ENCODE measurements at places on chromosomes 16 and 17.

- no peaks in the 10 kb centered on the region for H3K36me3 ChIP-seq
- H3K27me3 ChIP-seq, result no peaks in the 10 kb centered on the region
- H3K4me1 ChIP-seq, result no peaks in the 10 kb centered on the region
- no peak overlapping the region for H3K4me3 ChIP-seq
Measured at GRCh38 chr17:65515512-65515911, 45.9 kb downstream of the AXIN2 start.

GRCh38 chr16:27218756-27219155 is 15.4 kb downstream of the KDM8 start:
- H3K27me3 ChIP-seq, result no peaks in the 10 kb centered on the region
- H3K27ac ChIP-seq, result no peak overlapping the region
- H3K4me3 ChIP-seq, result no peak overlapping the region
- no peaks in the 10 kb centered on the region for H3K36me3 ChIP-seq

- no peak overlapping the region for H3K27ac ChIP-seq
- no peak for DNase-seq
- peaks cover 9% of the 10 kb centered on the region for H3K4me1 ChIP-seq
- H3K36me3 ChIP-seq, result no peaks in the 10 kb centered on the region
- peaks cover 8% of the 10 kb centered on the region for H3K27me3 ChIP-seq
Measured at GRCh38 chr16:84367297-84367680, 1.0 kb upstream of the ATP2C2 start.

GRCh38 chr17:6047966-6048365 is 22.2 kb upstream of the WSCD1 start:
- H3K27ac ChIP-seq, result no peak overlapping the region
- DNase-seq, result no peak
- no peaks in the 10 kb centered on the region for H3K36me3 ChIP-seq
- H3K4me3 ChIP-seq, result no peak overlapping the region
- no peaks in the 10 kb centered on the region for H3K4me1 ChIP-seq
- H3K27me3 ChIP-seq, result no peaks in the 10 kb centered on the region

DNA sequence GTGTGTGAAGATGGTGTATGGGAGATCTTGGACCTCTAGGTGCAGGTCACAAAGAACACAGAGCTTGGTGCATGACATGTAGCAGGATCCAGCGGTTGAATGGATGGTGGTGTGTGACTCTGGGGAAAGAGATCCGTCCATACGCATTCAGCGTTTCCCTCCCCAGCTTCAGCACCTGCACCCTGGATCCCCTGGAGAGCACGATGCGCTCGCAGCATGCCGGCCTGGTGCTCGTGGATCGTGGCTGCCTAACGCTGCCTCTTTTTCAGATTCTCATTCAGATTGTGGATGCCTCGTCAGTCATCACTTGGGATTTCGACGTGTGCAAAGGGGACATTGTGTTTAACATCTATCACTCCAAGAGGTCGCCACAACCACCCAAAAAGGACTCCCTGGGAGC is 70.9 kb downstream of the SEC14L1 start:
- peaks cover 78% of the 10 kb centered on the region for H3K36me3 ChIP-seq
- no peak for DNase-seq
- no peak overlapping the region for H3K4me3 ChIP-seq
- H3K27me3 ChIP-seq, result no peaks in the 10 kb centered on the region
- H3K27ac ChIP-seq, result no peak overlapping the region

DNA sequence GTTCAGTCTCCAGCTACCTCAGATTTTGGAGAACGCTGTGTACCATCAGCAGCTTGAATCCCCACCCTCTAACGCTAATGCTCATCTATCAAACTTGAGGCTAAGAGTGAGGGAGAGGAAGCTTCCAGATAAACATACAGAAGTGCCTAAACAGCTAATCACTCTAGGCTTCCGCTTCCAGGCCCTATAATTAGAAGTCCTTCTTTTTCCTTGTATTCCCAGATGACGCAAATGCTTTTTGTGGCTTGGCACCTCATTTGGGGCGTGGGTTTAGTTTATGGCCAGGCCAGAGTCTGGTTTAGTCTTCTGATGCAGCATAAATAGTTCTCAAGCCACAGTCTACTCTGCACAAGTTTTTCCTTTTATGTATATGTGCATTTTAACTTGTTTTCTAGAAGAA is 263.4 kb downstream of the BCAS3 start:
- H3K4me3 ChIP-seq, result no peak overlapping the region
- no peaks in the 10 kb centered on the region for H3K36me3 ChIP-seq

- no peaks in the 10 kb centered on the region for H3K36me3 ChIP-seq
- H3K4me3 ChIP-seq, result no peak overlapping the region
- H3K27me3 ChIP-seq, result no peaks in the 10 kb centered on the region
- H3K27ac ChIP-seq, result no peak overlapping the region
- H3K4me1 ChIP-seq, result no peaks in the 10 kb centered on the region
Measured at GRCh38 chr16:82055117-82055516, 20.1 kb downstream of the HSD17B2 start.

DNA sequence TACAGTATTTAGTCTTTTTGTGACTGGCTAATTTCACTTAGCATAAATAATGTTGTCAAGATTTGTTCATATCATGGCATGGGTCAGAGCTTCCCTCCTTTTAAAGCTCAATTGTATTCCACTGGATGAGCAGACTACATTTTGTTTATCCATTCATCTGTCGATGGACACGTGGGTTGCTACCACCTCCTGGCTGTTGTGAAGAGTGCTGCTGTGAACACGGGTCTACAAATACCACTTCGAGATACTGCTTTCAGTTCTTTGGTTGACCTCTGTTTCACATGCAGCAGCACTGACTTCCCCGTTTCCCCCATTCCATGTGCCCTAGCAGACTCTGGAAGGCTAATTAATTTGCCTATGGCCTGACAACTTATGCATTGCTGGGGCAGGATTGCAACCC is 285.4 kb downstream of the SHISA9 start:
- H3K4me3 ChIP-seq, result no peak overlapping the region
- H3K27me3 ChIP-seq, result no peaks in the 10 kb centered on the region
- no peaks in the 10 kb centered on the region for H3K36me3 ChIP-seq

- no peak overlapping the region for H3K27ac ChIP-seq
- no peaks in the 10 kb centered on the region for H3K36me3 ChIP-seq
- no peak overlapping the region for H3K4me3 ChIP-seq
- peaks cover 10% of the 10 kb centered on the region for H3K4me1 ChIP-seq
- no peak for DNase-seq
- H3K27me3 ChIP-seq, result no peaks in the 10 kb centered on the region
Measured at GRCh38 chr17:43940630-43941029, 1.6 kb downstream of the PPY start.

DNA sequence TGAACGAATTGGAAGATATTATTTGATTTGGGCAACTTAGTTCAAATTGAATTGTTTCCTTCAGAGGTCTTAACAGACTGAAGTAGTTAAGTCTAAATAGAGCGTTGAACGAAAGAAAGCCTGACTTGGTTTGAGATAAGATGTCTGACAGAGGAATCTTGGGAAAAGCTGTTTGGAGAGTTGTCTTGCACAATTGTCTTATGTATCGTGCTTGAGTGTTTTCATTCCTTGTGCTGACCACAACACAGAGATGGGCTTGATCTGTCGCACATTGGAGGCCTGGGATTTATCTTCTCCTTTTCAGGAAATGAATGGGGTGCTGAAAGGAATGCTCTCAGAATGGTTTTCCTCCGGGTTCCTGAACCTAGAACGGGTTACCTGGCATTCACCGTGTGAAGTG is 7.8 kb downstream of the MLYCD start:
- peak overlapping the region; percentile 50 for H3K27ac ChIP-seq
- no peak overlapping the region for H3K4me3 ChIP-seq
- no peaks in the 10 kb centered on the region for H3K4me1 ChIP-seq
- peaks cover 42% of the 10 kb centered on the region for H3K36me3 ChIP-seq
- DNase-seq, result no peak

DNA sequence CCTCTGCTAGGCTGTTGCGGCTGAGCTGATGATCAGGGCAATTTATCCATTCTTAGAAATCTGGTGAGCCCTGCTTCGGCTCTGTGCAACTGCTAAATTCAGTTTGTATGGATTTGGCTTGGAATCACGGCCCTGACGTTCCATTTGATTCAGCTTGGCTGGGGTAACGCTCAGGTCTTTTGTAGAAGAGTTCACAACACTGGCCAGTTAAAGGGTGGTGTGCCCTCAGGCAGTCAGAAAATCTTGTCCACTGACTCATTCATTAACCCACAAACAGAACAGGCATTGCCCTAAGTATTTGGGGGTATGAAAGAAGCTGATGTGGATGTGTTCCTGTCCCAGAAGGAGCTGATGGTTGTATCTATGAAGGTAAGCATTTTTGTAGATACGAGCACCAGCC is 53.9 kb downstream of the GNAO1 start:
- H3K36me3 ChIP-seq, result no peaks in the 10 kb centered on the region
- H3K4me3 ChIP-seq, result no peak overlapping the region
- H3K4me1 ChIP-seq, result no peaks in the 10 kb centered on the region
- DNase-seq, result no peak
- H3K27me3 ChIP-seq, result no peaks in the 10 kb centered on the region
- H3K27ac ChIP-seq, result peak overlapping the region; percentile 69

DNA sequence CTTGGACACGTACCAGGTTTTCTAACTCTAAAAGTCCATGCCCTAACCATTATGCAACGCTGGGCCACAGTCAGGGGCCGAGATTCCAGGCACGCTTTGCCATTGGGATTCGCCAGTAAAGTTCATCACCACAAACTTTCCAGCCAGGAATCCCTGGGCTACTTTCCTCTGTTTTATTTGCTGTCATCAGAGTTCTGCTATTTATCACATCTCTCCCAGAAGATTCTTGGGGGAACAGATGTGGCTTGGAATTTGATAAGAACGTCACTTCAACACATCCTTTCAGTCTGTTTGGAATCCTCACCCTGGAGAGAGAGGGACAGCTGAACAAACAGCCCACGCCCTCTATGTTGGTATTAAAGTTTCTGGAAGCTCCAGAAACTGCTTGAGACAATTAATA is 109.6 kb upstream of the CACNG3 start:
- no peaks in the 10 kb centered on the region for H3K4me1 ChIP-seq
- H3K4me3 ChIP-seq, result no peak overlapping the region
- no peak for DNase-seq
- H3K27ac ChIP-seq, result peak overlapping the region; percentile 37

DNA sequence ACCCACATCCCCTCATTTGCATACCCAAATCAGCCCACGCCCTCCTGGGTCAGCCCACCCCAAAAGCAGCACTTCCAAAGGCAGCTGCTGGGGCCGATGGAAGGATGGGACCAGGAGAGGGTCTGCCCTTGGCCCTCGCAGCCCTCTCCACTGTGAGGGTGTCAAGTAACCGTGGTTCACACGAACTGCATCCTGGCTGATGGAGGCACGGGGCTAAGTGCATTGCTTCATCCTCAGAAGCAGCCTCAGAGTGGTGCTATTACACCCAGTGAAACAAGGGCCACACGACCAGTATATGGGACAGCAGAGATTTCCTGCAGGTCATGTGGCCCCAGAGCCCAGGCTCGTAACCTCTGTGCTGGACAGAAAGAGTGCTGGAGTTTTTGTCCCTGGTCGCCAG is 13.2 kb upstream of the ATP2A3 start:
- no peak overlapping the region for H3K4me3 ChIP-seq
- peak overlapping the region; percentile 43 for H3K27ac ChIP-seq
- H3K27me3 ChIP-seq, result no peaks in the 10 kb centered on the region
- H3K4me1 ChIP-seq, result peaks cover 21% of the 10 kb centered on the region
- no peaks in the 10 kb centered on the region for H3K36me3 ChIP-seq

- H3K4me1 ChIP-seq, result no peaks in the 10 kb centered on the region
- peak overlapping the region; percentile 34 for H3K27ac ChIP-seq
- no peaks in the 10 kb centered on the region for H3K27me3 ChIP-seq
- no peak overlapping the region for H3K4me3 ChIP-seq
- H3K36me3 ChIP-seq, result no peaks in the 10 kb centered on the region
Measured at GRCh38 chr17:1379930-1380313, 20.1 kb downstream of the YWHAE start.

DNA sequence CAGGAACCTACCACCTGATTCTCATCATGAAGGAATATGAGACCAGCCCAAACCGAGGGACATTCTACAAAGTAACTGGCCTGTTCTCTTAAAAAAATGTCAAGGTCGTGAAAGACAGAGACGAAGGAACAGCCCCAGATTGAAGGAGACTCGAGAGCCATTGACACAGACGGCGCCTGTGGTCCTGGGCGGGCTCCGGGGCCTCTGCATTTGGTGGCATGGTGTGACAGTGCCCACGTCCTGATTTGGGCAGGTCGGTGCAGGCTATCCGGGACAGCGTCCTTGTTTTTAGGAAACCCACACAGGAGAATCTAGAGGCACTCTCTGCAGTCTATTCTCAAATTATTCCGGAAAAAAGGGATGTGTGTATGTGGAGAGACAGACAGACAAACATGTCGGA is 64.1 kb downstream of the ADCY9 start:
- H3K4me3 ChIP-seq, result no peak overlapping the region
- DNase-seq, result peak; percentile 49
- H3K36me3 ChIP-seq, result no peaks in the 10 kb centered on the region
- H3K27me3 ChIP-seq, result no peaks in the 10 kb centered on the region

- no peaks in the 10 kb centered on the region for H3K36me3 ChIP-seq
- H3K4me3 ChIP-seq, result no peak overlapping the region
- H3K27me3 ChIP-seq, result no peaks in the 10 kb centered on the region
- no peak for DNase-seq
- no peaks in the 10 kb centered on the region for H3K4me1 ChIP-seq
- H3K27ac ChIP-seq, result no peak overlapping the region
Measured at GRCh38 chr17:71825687-71826086, 295.1 kb upstream of the SOX9 start.

DNA sequence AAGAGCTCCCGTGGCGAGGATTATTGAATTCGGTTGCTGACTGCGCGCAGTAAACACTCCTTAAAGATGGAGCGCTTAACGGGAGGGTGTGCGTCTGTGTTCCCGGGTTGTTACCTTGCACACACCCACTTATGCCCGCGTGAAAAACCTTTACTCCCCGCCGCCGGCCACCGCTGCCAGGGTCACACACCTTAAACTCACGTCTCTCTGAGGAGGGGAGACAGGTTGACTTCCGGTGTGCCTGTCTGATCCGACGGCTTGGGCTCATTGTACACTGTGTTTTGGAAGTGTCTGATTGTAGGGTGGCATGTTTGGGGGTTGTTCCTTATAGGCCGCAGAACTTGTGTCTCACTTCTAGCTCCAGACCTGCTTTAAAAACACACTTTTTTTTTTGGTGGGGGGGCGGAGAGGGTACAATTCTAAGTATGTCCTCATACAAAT is 66.8 kb downstream of the KPNA2 start:
- DNase-seq, result no peak
- H3K4me1 ChIP-seq, result no peaks in the 10 kb centered on the region
- no peaks in the 10 kb centered on the region for H3K27me3 ChIP-seq
- H3K36me3 ChIP-seq, result no peaks in the 10 kb centered on the region

DNA sequence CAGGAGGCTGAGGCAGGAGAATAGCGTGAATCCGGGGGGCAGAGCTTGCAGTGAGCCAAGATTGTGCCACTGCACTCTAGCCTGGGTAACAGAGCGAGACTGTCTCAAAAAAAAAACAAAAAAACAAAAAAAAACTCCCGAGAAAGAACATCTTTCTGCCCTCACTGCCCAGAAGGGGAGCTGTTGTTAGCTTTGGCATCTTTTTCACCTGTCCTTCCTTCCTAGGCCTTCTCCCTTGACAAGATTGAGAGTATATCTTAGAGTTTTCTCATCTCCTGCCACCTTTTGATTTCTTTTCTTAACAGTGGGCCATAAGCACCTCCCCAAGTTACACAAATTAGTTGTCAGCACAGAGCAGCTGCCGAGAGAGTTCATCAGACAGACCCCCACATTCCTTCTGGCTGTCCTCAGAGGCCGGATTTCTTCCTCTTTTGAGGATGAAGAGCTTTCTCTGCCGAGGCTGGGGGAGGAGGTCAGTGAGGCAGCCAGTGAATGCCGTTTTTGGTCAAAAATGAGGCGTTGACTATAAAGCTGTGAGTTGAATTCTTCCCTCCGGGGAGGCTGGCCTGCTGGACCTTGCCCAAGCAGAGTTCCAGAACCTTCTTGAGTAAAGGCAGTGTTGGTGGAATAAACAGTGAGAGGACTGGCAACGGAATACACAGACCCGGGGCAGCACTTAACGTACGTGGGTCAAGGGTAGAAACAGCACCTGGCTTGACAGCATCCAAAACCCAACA is 127.0 kb downstream of the ABCC6 start:
- DNase-seq, result no peak
- peak overlapping the region; percentile 24 for H3K27ac ChIP-seq
- peaks cover 12% of the 10 kb centered on the region for H3K4me1 ChIP-seq
- H3K27me3 ChIP-seq, result no peaks in the 10 kb centered on the region
- no peak overlapping the region for H3K4me3 ChIP-seq
